ENCODE measurements at places on chromosomes 5 and 9.
A peak's percentile ranks its signal among the peaks of the same experiment; 100 is the strongest.

DNA sequence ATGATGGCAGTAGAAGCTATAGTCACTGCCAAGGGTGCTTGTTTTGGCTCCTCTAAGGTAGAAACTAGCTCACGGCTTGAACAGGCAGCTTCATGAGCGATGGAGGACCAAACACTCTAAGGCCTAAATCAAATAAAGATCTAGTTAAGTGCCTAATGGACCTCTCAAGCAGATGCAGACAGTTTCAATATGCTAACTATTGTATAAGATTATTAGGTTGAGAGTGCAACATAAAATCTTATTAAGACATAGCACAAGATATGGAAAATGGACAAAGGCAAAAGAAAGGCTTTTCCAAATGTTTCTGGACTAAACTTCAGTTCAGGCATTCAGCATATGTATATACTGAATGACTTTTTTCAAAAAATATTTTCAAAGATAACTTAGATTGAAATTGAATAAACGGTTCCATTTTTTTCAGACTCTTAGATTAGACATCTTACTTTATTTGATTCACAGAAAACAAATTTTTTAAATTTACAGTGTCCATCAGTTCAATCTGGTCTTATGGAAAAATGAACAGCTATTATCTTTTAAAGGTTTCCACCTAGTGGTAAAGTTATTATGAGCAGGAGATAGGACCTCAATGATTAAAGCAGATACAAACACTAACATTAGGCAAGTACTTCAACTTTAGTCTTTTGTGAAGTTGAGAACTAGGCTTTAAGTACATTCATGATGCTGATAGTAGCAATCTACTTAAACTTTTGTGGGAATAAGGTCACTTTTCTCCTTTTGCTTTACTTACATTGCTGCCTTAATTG is 1167.7 kb downstream of the MAT2B start:
- no peak for DNase-seq

DNA sequence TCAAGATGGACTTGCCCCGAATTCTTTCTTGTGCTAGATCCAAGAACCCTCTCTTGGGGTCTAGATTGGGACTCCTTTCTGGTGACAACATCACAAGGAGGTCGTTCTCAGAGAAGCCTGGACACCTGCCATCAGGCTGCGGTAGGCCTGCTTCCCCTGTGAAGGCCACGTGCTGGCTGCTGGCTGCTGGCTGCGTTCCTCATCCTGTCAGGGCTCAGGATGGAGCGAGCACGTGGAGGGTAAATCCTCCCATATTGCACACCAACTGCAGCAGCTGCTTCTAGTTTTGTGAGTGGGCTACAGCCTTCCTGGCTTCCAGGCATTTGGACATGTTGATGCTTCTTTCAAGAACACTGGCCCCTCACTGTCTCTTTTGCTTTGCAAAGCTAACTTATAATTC is 95.6 kb downstream of the HSPA4 start:
- DNase-seq: no peak

DNA sequence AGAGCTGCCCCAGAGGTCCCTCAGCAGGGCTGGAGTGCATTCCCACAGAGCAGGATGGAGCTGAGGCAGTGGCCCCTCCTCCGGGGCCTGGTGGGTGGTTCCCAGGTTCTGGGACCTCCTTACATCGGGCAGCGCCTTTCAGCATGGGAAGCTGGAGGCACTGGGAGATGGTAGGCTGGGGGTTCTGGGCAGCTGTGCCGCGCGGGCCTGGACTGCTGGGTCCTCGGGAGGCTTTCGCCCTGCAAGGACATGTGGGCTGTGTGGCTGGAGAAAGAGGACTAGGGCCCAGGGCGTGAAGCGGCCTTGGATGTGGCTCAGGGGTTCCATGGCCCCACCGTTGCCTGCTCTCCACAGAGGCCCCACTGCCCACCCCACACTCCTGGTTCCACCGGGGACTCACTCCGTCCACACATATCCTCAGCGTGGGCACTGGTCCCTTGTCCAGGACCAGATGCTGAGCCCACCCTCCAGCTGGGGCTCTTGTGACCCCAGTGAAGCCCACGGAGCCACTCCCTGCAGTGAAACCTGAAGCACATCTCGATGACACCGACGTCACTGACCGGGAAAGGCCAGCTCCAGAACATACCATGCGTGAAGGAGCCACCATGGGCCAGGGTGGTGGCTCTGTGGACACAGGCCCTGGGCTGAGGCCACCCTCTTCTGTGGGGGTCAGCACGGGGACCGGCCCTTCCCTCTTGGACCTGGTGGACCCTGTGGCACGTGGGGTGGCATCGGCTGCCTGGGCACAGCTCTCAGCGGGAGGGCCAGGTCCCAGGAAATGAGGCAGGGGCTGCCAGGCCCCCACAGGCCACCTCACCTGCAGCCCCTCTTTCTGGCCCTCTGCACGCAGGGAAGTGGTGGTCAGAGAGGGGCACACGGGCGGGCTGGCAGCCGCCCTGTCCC is 31.5 kb upstream of the NKD2 start:
- peak; percentile 20 for DNase-seq

DNA sequence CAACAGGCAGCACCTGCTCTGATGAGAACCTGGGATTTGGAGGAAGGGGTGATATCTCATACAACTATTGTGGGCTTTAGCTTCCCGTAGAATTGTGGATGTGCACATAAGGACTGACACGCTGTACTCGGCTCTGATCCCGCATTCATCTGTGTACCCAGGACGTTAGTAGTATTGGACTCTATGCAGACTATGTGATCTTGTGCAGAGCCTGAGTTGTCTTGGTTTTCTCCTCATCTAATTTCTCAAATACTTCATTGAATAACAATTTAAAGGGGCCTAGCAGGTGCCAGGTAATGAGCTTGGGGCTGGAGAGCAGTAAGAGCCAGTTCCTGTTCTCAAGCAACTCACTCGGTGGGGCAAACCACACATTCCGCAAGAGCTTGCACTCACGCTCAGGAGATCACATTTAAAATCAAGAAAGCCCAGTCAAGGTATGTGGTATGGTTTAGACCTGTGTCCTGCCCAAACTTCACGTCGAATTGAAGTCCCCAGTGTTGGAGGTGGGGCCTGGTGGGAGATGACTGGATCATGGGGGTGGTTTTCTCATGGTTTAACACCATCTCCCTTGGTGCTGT is 14.8 kb downstream of the C5orf15 start:
- no peak for DNase-seq

- no peak for DNase-seq
These were observed 242.1 kb downstream of the ZNF608 start for GRCh38 chr5:124504081-124504916.

DNA sequence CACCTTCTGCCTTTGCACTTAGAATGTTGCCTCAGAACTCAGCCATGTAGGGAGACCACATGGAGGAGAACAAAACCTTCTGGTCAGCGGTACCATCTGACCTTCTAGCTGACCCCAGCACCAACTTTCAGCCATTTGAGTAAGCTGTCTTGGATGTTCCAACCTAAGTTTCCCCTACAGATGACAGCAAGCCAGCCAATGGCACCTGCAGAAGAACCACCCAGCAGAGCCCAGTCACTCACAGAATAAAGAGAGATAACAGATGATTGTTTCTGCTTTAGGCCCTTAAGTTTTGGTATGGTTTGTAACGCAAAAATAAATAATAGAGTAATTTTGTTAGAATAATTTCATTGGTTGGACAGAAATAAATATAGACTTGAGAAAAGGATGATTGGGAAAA is 10.4 kb downstream of the DNAH5 start:
- DNase-seq: no peak

DNA sequence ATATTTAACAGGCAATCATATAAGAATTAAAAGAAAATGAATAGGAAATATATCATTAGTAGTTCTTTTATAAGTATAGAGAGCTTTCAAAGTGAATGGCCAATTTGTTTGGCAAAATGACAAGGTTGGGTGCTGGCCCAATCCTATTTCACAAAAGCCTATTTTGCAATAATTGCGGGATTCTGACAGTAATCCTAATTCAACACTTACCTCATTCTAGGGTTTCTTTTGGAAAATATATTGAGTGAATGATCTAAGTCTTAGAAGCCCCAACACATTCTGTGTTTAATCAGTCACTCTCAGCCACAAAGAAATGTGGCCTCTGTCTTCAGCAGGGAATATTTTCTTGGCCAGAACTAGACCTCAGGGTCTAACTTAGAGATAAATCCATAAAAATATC is 835.9 kb upstream of the ZNF608 start:
- no peak for DNase-seq

GRCh38 chr5:174098694-174099093 is 53.2 kb downstream of the NSG2 start:
- DNase-seq: no peak

DNA sequence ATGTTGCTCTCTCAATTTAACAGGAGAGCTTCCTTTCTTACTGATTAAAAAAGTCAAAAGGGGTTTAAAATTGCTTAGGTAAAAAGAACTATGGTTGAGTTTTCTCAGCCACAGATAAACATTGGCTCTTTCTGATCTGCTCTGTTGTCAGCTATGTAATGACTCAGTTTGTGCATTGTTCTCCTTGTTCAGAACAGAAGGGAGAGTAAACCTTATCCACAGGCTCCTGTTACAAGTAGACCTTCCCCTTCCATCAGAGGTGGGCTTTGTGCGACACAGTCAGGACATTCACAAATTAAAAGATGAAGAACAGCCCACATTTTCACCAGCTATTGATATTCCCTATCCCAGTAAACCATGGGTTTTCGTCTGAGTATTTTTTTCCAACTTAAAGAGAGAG is 236.3 kb upstream of the SEMA6A start:
- no peak for DNase-seq

- no peak for DNase-seq
These were observed 9.3 kb downstream of the SLC25A48 start for GRCh38 chr5:135843571-135844337.

DNA sequence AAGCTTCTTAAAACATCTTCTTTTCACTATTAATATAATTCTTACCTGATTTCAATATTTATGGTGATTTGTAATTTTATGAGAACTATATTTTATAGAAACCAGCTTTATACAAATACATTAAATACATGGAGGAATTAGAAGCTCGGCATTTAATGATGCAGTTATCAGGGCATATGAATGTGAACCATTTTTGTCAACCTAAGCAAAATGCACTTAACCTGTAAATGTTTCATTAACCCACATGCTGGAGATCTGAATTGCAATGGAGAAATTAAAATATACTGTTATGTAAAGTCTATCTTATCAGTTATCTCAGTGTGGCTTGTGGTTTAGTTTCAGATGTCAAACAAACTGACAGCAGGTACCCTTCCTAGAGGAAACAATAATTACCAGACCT is 63.2 kb upstream of the CDH12 start:
- DNase-seq: no peak

DNA sequence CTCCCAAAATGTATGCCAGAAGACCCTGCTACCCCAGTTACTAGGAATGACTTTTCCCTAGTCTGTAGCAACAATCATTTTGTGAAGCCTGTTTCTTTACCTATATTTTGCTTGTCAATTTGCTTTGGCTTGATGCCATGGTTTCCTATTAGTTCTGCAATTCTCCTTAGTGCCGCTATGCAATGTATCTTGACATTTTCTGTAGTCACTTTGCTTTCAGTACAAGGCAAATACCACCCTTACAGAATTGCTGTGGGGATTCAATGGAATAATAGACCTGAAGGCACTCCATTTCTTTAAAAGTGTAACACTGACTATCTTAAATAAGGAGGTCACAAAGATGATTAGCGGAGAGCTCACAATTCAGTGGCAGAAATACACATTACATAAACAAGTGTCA is 291.1 kb downstream of the NR2F1-AS1 start:
- no peak for DNase-seq

GRCh38 chr9:93678199-93679019 is 102.0 kb downstream of the PHF2 start:
- DNase-seq: peak; percentile 12

GRCh38 chr5:35811108-35811741 is 45.5 kb upstream of the IL7R start:
- no peak for DNase-seq

DNA sequence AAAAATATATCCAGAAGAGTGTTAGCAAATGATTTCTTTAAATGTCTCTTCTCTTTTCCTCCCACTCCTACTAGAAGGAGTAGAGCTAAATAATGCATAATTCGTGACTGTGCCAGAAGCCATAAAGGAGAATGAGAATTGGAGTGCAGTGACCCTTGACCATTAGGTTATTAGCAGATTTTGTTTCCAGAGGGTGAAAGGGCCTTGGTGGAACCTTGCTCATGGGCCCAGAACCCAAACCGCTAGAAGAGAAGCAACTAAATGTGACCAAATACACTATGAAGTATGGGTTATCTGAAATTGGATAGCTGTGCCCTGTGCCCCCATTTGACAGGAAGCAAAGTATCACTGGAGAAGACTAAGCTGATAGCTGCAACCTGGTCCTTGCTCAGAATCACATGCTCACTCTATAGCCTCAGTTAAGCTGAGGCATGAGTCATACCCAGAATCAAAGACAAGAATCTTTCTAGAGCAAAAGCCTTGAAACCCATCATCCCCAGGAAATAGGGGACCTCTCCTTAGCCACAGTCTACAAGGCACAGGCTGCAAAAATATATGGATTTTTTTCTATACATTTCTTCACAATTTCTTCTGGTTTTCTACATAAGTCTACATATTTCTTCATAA is 36.3 kb downstream of the CAPSL start:
- no peak for DNase-seq

- DNase-seq: no peak
These were observed 25.0 kb downstream of the LPAR1 start for GRCh38 chr9:111013250-111013649.

GRCh38 chr5:159601216-159601615 is 270.9 kb upstream of the IL12B start:
- no peak for DNase-seq

DNA sequence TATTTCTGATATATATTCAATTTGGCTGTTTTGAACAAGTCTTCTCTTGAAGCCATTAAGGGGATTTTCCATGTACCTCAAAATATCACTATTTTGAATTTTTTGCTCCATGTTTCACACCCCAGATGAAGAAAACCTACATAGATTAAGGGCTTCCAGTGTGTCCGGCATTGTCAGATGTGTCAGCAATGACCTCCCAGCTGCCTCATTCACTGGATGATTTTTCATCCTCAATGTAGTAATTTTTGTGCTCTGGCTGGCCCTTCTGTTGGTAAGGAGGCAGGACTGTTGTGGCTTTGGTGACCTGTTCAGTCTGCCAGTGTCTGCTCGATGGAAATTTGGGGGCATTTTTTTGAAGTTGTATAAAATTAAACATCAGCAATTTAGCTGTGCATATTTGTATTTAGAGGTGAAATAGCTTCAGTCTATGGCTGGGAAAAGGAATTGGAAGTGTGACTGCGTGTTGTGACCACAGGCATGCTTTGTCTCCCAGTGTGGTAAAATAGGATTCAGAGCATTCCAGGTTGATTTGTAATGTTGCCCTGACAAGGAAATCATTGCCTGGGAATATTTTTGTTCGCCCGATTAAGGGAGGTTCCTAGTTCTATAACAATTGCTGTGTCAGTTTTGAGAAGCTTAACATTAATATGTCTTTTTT is 312.4 kb downstream of the ARHGEF28 start:
- DNase-seq: no peak

GRCh38 chr9:109639674-109640579 is 140.1 kb upstream of the PALM2AKAP2 start:
- peak; percentile 78 for DNase-seq

- no peak for DNase-seq
These were observed 41.0 kb downstream of the KCNMB1 start for GRCh38 chr5:170348137-170348633.

GRCh38 chr9:115978659-115979096 is 174.9 kb upstream of the PAPPA start:
- DNase-seq: no peak
